ENCODE measurements at places on chromosomes 7 and 10. TPM values are rescaled to one million over a fixed set of nuclear protein-coding genes. Genes with fewer than 3 reads are reported as not detected.

DNA sequence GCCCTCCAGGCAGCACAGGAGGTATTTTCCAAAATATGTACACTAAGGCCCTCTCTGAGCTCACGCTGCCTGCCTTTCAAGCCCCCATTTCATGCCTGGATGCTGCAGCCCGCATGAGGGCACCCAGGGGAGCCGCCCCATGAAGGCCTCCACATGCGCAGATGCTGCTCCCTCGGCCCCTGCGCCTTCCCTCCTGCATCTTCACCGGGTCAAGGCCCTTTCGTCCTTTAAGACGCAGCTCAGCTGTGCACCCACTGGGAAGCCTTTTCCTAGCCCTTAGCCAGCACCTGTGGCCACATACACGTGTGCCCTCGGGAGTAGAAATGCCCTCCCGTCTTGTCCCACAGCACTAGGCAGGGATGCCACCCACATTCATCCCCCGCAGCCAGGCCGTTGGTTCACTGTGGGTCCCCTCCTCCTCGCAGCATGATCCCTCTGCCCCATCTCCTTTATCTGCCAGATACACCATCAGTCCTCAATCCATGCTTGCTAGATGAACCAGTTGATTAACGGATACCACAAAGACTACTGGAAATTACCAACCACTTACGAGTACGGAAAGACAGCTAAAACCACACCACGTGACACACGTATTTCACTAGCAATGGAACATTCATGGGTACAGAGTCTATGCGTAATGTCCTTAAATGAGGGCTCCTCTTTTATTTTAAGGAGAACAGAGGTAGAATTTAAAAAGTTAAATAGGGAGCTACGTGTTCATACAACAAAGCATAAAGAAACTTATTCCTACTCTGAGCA, 278.0 kb downstream of the TNS3 start:
- DNase-seq, result no peak

DNA sequence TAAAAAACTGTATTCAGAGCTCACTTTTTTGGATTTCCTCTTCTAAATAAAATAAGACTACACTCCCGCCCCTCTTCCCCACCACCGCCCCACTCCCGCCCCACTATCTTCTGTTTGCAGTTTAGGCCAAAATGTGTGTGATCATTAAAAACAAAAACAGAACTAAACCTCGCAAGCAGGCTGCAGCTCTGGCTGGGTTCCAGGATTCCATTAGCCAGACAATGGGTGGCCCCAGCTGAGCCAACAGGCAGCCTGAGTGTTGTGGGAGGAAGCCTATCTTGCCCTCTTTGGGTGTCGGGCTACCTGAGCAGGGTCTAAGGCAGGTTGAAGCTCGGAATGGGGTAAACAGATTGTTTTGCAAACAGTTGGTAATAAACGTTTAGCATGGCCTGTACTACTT, 41.7 kb downstream of the ARL4A start:
- no peak for DNase-seq

Gene CACNA2D1
- polyA plus RNA-seq, result 18.7 TPM

Gene ASIC3
- 2.0 TPM for polyA plus RNA-seq

Gene EVX1
- polyA plus RNA-seq, result 2.0 TPM

Data from urinary bladder (tissue), 4 donors.